ENCODE measurements at places on chromosomes 2 and 18. TPM values are rescaled to one million over a fixed set of nuclear protein-coding genes. Genes with fewer than 3 reads are reported as not detected.
A peak's percentile ranks its signal among the peaks of the same experiment; 100 is the strongest.

KCNJ13 gene
- total RNA-seq = 2.5 TPM

RBFA gene
- total RNA-seq = 66.1 TPM

GRCh38 chr18:77632758-77633157, 383.1 kb downstream of the GALR1 start:
- H3K27ac ChIP-seq = no peak overlapping the region
- no peak overlapping the region for H3K4me3 ChIP-seq
- H3K27me3 ChIP-seq = no peaks in the 10 kb centered on the region

STPG4 gene
- not detected for total RNA-seq

DNA sequence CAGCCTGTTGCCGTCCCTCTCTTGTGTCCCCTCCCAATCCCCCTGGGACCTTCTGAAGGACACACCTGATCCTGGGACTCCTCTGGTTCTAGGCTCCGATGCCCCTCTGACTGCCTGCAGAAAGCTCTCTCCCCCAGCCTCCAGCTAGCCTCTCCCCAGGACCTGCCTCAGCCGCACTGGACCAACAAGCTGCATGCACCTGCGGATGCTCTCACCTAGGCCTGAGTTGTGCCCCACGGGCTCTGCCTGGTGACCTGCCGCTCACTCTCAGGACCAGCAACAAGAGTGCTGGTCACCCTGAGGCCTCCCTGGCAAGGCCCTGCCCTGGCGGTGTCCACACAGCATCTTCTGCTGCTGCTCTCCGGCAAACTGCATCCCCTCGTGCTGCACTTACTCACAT, 63.0 kb downstream of the EIPR1 start:
- H3K27ac ChIP-seq = no peak overlapping the region
- DNase-seq = no peak
- no peaks in the 10 kb centered on the region for H3K36me3 ChIP-seq
- H3K27me3 ChIP-seq = no peaks in the 10 kb centered on the region
- H3K4me3 ChIP-seq = no peak overlapping the region
- H3K4me1 ChIP-seq = no peaks in the 10 kb centered on the region

LRP1B gene
- total RNA-seq = 1.6 TPM

DNA sequence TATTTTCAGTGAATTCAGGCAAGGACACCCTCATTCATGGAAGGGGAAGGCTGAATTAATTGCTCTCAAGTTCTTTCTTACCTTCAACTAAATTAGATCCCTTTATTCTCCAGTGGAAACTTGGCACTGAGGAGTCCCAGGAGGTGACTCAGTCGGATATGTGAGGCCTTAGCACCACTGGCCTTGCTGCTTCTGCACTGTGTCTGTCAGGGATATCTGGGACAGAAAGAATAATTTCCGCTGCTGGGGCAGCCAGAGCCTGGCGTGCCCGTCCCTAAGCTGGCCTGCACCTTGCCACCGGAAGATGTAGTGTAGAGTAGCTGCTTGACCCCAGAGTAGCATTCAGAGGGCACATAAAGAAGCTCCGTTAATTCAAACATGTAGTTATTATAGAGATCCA, 53.4 kb downstream of the LIMS1 start:
- H3K4me3 ChIP-seq = no peak overlapping the region
- DNase-seq = peak; percentile 62
- no peaks in the 10 kb centered on the region for H3K27me3 ChIP-seq
- no peaks in the 10 kb centered on the region for H3K36me3 ChIP-seq

ADGRF3 gene
- total RNA-seq = not detected

SERPINB3 gene
- 1.5 TPM for total RNA-seq

DNA sequence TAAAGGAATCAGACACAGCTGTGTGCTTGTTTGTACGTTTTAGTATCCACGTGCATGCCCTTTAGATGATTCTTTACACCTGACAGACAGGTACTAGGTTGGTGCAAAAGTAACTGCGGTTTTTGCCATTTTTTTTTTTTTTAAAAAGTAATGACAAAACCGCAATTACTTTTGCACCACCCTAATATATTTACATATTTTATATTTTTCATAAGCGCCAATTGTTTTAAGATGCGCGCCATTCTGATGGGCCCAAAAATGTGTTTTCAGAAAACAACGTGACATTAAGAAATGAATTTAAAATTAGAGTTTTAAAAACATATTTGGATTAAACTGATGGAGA, 972 bp upstream of the COBLL1 start:
- no peaks in the 10 kb centered on the region for H3K27me3 ChIP-seq
- H3K4me1 ChIP-seq = peaks cover 57% of the 10 kb centered on the region
- peak overlapping the region; percentile 97 for H3K27ac ChIP-seq
- no peak for DNase-seq
- H3K4me3 ChIP-seq = peak overlapping the region; percentile 96
- no peaks in the 10 kb centered on the region for H3K36me3 ChIP-seq

- H3K36me3 ChIP-seq = peaks cover 17% of the 10 kb centered on the region
- no peak overlapping the region for H3K27ac ChIP-seq
- no peak overlapping the region for H3K4me3 ChIP-seq
- peak; percentile 41 for DNase-seq
- H3K27me3 ChIP-seq = no peaks in the 10 kb centered on the region
Observed at GRCh38 chr2:240508832-240509545, 48.8 kb downstream of the ANKMY1 start.

- no peaks in the 10 kb centered on the region for H3K4me1 ChIP-seq
- DNase-seq = no peak
- no peak overlapping the region for H3K4me3 ChIP-seq
- H3K36me3 ChIP-seq = no peaks in the 10 kb centered on the region
- H3K27me3 ChIP-seq = no peaks in the 10 kb centered on the region
Observed at GRCh38 chr2:15964936-15965563, 24.7 kb downstream of the MYCN start.

- no peaks in the 10 kb centered on the region for H3K27me3 ChIP-seq
- no peaks in the 10 kb centered on the region for H3K4me1 ChIP-seq
- no peak for DNase-seq
- H3K4me3 ChIP-seq = no peak overlapping the region
- no peak overlapping the region for H3K27ac ChIP-seq
- H3K36me3 ChIP-seq = no peaks in the 10 kb centered on the region
Observed at GRCh38 chr18:29434650-29435049, 1257.7 kb upstream of the CDH2 start.

DNA sequence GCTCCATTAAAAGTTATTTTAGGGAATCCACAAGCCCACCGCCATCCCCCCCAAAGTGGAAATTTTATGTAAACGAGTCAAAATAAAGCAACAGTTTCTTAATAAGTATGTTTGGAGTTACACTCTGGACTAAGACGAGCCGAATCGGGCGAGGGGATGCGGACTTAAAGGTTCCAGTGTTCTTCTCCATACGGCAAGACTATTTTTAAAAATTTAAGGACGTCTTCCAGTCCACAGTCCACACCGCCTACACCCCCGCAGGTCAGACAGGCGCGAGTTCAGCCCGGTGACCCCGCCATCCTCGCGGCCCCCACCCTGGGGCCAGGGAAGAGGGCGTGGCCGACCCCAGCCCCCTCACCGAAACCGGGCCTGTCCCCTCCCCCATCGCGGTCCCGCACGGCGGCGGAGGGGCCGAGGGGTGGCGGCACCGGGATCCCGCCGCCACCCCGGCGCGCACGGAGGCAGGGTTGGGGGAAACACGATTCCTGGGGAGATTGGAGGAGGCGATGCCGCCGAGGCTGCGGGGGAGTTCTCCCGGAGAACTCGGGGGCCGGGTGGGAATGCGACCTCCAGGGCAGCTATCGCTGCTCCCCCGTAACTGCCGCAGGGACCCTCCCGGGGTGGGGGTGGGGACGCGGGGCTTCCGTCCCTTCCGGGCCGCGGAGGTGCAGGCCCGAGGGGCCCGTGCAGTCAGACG, 24.5 kb upstream of the SMAD7 start:
- peaks cover 24% of the 10 kb centered on the region for H3K4me1 ChIP-seq
- H3K27ac ChIP-seq = peak overlapping the region; percentile 88
- H3K27me3 ChIP-seq = no peaks in the 10 kb centered on the region
- no peak for DNase-seq

DNA sequence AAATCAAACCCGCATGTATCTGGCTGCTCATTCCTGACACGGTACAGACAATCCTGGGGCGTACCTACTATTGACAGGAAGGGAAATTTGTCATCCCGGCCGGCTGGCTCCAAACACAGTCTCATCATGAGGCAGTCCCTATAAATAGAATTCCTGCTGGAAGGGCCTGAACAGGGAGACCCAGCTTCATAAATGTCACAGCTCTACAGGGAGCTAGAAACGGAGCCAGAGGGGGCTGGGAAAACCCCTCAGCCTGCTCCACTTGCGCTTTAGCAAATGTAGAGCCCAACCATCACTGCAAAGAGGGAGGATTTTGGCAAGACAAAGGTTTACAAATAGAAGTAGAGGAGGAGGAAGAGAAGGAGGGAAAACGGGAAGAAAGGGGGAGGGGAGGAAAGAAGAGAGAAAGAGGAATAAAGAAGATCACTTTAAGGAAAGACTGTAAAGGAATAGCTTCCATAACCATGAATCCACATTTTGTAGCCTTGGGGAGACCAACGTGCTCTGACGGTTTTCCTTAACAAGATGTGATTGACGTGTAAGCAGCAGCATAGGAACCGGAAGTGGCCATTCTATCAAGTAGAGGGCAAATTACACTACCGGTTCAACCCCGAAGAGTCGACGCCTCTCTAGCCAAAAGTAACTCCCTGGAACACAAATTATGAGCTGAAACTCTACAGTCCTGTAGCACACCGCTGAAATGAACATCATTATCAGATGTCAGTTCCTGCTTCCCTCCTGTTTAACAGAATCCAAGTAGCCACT, 56.8 kb upstream of the TTN start:
- H3K36me3 ChIP-seq = no peaks in the 10 kb centered on the region
- no peaks in the 10 kb centered on the region for H3K4me1 ChIP-seq
- no peaks in the 10 kb centered on the region for H3K27me3 ChIP-seq

DNA sequence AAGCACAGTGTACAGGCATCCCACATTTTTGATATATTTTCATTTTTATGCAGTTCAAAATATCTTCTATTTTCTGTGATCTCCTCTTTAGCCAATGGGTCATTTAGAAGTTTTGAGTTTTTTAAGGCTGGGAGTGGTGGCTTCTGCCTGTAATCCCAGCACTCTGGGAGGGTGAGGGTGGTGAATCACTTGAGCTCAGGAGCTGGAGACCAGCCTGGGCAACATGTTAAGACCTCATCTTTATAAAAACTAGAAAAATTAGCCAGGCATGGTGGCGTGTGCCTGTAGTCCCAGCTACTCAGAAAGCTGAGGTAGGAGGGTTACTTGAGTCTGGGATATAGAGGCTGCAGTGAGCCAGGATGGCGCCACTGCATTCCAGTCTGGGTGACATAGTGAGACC, 17.8 kb downstream of the UBR3 start:
- H3K27me3 ChIP-seq = no peaks in the 10 kb centered on the region
- no peak overlapping the region for H3K4me3 ChIP-seq
- H3K4me1 ChIP-seq = peaks cover 8% of the 10 kb centered on the region
- no peak for DNase-seq
- no peaks in the 10 kb centered on the region for H3K36me3 ChIP-seq

SKOR2 gene
- not detected for total RNA-seq

DNA sequence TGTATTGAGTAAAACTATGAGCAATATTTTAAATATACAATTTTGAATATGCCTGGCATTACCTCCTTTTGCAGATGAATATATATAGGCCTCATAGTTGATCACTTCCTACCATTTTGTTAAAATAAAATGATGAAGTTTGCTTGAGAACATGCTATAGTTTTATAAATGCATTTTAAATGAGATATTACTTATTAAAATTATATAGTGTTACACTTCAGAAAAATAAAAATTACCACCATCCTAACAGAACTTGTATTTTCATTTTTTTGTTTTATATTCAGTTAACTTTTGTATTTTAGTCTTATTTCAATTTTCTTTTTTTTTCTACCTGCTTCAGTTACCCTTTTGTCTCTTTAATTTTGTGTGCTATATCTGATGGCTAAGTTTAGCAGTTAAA, 426.9 kb downstream of the PARD3B start:
- no peak overlapping the region for H3K4me3 ChIP-seq
- H3K27me3 ChIP-seq = no peaks in the 10 kb centered on the region
- no peaks in the 10 kb centered on the region for H3K36me3 ChIP-seq

UGT1A5 gene
- total RNA-seq = 0.83 TPM

LIMS4 gene
- not detected for total RNA-seq

DNA sequence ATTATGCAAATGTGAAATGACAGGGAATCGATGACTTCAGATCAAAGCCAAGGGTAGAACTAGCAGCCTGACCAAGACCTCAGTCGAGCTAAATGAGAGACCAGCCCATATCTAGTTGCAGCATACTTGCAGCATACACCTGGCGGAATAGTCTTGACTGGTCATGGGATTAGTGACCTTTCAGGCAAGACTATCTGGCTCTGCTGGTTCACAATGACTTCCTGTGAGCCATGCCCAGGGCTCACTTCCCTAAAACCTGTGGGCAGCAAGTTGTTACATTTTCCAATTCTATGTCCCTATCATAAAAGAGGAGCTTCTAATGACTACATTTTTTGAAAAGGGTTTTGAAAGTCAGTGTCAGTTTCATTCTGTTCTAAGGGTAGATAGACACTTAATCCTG, 1624.9 kb upstream of the CELF4 start:
- H3K27me3 ChIP-seq = no peaks in the 10 kb centered on the region
- H3K27ac ChIP-seq = no peak overlapping the region
- no peak for DNase-seq
- no peak overlapping the region for H3K4me3 ChIP-seq
- H3K4me1 ChIP-seq = no peaks in the 10 kb centered on the region

- no peaks in the 10 kb centered on the region for H3K4me1 ChIP-seq
- no peaks in the 10 kb centered on the region for H3K36me3 ChIP-seq
- no peak for DNase-seq
- H3K4me3 ChIP-seq = no peak overlapping the region
- no peaks in the 10 kb centered on the region for H3K27me3 ChIP-seq
Observed at GRCh38 chr2:187224989-187225388, 223.1 kb downstream of the CALCRL start.

- peak overlapping the region; percentile 59 for H3K27ac ChIP-seq
- no peaks in the 10 kb centered on the region for H3K27me3 ChIP-seq
- no peaks in the 10 kb centered on the region for H3K36me3 ChIP-seq
- no peak for DNase-seq
Observed at GRCh38 chr2:201808027-201808426, 1.7 kb downstream of the CDK15 start.

DNA sequence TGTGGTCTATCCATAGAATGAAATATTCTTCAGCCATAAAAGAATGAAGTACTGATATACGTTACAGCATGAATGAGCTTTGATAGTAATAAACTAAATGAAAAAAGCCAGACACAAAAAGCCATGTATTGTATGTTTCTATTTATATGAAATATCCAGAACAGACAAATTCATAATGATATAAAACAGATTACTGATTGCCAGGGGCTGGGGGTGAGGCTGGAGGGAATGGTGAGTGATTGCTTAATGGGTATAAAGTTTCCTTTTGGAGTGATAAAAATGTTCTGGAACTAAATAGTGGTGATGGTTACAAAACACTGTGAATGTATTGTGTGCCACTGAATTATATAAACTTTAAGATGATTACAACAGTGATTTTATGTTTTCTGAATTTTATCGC, 200.5 kb downstream of the MC4R start:
- H3K36me3 ChIP-seq = no peaks in the 10 kb centered on the region
- no peak for DNase-seq
- H3K27ac ChIP-seq = no peak overlapping the region
- H3K4me3 ChIP-seq = no peak overlapping the region
- H3K27me3 ChIP-seq = no peaks in the 10 kb centered on the region
